Epithelial cell of alveolus of lung (primary cell): ENCODE measurements at places on chromosomes 7 and 10. TPM values are rescaled to one million over a fixed set of nuclear protein-coding genes. Genes with fewer than 3 reads are reported as not detected.

Gene LIPN
- total RNA-seq: not detected in 2 replicates

Gene KNDC1
- 0.80 TPM in 1 of 2 replicates, not detected in the other for total RNA-seq

Gene UPK3B
- 0.91 TPM in 1 of 2 replicates, not detected in the other for total RNA-seq

Gene AGR2
- 5.2 TPM in 1 of 2 replicates, not detected in the other for total RNA-seq

Gene PRSS37
- total RNA-seq: not detected in 2 replicates

Gene ZNF365
- total RNA-seq: 0.32 and 3.4 TPM in 2 replicates

Gene AKR1E2
- 1.3 and 2.7 TPM in 2 replicates for total RNA-seq

Gene SPDYE16
- not detected in 2 replicates for total RNA-seq

Gene CXCL12
- total RNA-seq: 6.1 and 128 TPM in 2 replicates

Gene NPFFR1
- total RNA-seq: not detected in 2 replicates

Gene SFRP5
- total RNA-seq: 0.32 TPM in 1 of 2 replicates, not detected in the other

Gene CALD1
- 149 and 265 TPM in 2 replicates for total RNA-seq

Gene NEURL1
- 0.13 TPM in 1 of 2 replicates, not detected in the other for total RNA-seq

Gene SLC16A12
- 0.24 and 0.91 TPM in 2 replicates for total RNA-seq

Gene EVX1
- not detected in 2 replicates for total RNA-seq

Gene FAM13C
- total RNA-seq: 1.9 and 13.7 TPM in 2 replicates

Gene PILRA
- 4.4 TPM in 1 of 2 replicates, not detected in the other for total RNA-seq

Gene DGKI
- total RNA-seq: 0.40 and 3.9 TPM in 2 replicates

Gene C10orf71
- not detected in 2 replicates for total RNA-seq

Gene WNT8B
- total RNA-seq: not detected in 2 replicates

Gene CFAP58
- 0.65 and 1.2 TPM in 2 replicates for total RNA-seq

Gene PKD1L1
- under 0.01 TPM in 1 of 2 replicates, not detected in the other for total RNA-seq

Gene ITPRID1
- total RNA-seq: not detected in 2 replicates

Gene SPDYE5
- total RNA-seq: not detected in 2 replicates

Gene SCART1
- total RNA-seq: 0.26 and 1.4 TPM in 2 replicates

Gene CPEB3
- total RNA-seq: 0.39 and 0.64 TPM in 2 replicates

Gene CDK1
- total RNA-seq: 36.4 and 57.7 TPM in 2 replicates

Gene PRDX3
- total RNA-seq: 108 and 170 TPM in 2 replicates

Gene PIP
- not detected in 2 replicates for total RNA-seq

Gene MMD2
- not detected in 2 replicates for total RNA-seq

Gene FFAR4
- total RNA-seq: not detected in 2 replicates

Gene DNAH11
- total RNA-seq: 0.48 and 1.2 TPM in 2 replicates

Gene AMPH
- total RNA-seq: 2.8 and 6.0 TPM in 2 replicates

Gene NME8
- total RNA-seq: not detected in 2 replicates

Gene CHST3
- total RNA-seq: 10.3 and 10.9 TPM in 2 replicates

Gene HTRA1
- total RNA-seq: 93.3 and 208 TPM in 2 replicates

Gene FOXP2
- total RNA-seq: 1.4 and 10.7 TPM in 2 replicates

Gene CAMK2B
- total RNA-seq: not detected in 2 replicates

Gene MORN4
- total RNA-seq: 3.4 and 7.4 TPM in 2 replicates

Gene SAP25
- 1.5 TPM in 1 of 2 replicates, not detected in the other for total RNA-seq

Gene TEX36
- not detected in 2 replicates for total RNA-seq

Gene HIBADH
- total RNA-seq: 38.2 and 51.5 TPM in 2 replicates

Gene TMEM213
- not detected in 2 replicates for total RNA-seq

Gene UBTD1
- 27.5 and 32.8 TPM in 2 replicates for total RNA-seq

Gene GIMAP7
- total RNA-seq: 0.13 TPM in 1 of 2 replicates, not detected in the other

Gene RSPH10B
- total RNA-seq: not detected in 2 replicates

Gene SKIDA1
- 1.7 and 3.0 TPM in 2 replicates for total RNA-seq

Gene SEMA3D
- total RNA-seq: 1.2 and 1.6 TPM in 2 replicates

Gene FAM185A
- total RNA-seq: 3.4 and 12.5 TPM in 2 replicates

Gene OR13A1
- 0.08 TPM in 1 of 2 replicates, not detected in the other for total RNA-seq

Gene GRB10
- total RNA-seq: 36.7 and 39.9 TPM in 2 replicates

Gene STRIP2
- 2.1 and 3.4 TPM in 2 replicates for total RNA-seq
